ENCODE measurements at places on chromosomes 1 and 21.

GRCh38 chr21:41219498-41220207 lies 51.7 kb downstream of the BACE2 start:
- no peak for DNase-seq

DNA sequence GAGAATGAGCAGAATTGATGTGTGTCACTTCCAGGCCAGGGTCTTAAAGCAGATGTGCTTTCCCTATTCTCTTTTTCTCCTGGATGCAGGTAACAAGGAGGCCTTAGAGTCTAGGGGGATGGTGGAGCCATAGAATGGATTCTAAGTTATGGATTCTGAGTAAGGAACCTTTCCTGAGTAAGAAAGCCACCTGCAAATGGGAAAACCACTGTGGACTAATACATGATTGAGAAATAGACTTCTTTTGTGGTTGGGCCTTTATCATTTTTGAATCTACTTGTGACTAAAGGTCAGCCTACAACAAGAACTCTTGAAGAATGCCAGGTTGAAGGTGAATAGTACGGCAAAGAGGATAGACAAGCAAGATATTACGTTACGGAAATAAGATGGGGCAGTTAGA lies 116.1 kb downstream of the CDC7 start:
- DNase-seq: no peak

DNA sequence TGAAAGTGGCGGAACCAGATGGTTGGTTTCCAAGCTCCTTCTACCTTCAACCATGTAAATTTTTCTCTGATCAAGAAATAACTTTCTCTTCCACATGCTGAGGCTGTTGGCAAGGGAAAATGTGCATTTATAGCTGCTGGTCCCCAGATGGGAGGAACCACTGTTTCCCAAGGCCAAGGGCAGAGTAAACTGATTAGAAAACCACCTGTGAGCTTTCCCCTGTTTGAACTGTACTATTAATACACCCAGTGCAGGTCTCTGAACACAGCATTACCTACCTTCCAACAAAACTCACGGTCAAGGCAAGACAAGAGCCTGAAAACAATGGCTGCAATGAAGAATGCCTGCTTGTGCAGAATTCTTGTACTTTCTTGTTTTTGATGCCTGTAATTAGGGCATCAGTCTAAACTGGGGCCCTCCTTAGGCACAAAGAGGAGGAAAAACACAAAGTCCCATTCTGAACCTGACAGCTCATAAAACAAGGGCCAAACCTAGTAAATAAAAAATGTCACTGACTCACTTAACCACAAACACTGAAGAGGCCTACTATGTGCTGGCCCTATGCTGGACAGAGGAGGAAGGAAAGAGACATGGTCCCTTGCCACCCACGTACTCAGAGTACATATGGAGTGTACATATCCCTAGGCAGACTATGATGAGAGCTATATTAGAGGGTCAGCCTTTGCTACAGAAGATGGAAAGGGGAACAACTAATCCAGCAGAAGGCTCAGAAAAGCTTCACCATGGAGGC lies 2.6 kb downstream of the MKNK1 start:
- DNase-seq: no peak

- no peak for DNase-seq
Measured at GRCh38 chr1:110055493-110056284, 14.8 kb downstream of the ALX3 start.

GRCh38 chr21:10272216-10272615 lies 249.2 kb upstream of the TPTE start:
- DNase-seq: peak; percentile 45

GRCh38 chr1:160646711-160647328 lies at the start of gene SLAMF1:
TSS of gene SLAMF1 (minus strand) at chr1:160647044. CDS start at chr1:160646945, 99 bp downstream.
- no peak for DNase-seq

- no peak for DNase-seq
Measured at GRCh38 chr1:149877211-149877946, 22.0 kb upstream of the BOLA1 start.

- no peak for DNase-seq
Measured at GRCh38 chr1:228381356-228381755, 25.3 kb downstream of the TRIM11 start.

All from RCC 7860 (cell line).